ENCODE measurements at places on chromosomes 3 and 15.

DNA sequence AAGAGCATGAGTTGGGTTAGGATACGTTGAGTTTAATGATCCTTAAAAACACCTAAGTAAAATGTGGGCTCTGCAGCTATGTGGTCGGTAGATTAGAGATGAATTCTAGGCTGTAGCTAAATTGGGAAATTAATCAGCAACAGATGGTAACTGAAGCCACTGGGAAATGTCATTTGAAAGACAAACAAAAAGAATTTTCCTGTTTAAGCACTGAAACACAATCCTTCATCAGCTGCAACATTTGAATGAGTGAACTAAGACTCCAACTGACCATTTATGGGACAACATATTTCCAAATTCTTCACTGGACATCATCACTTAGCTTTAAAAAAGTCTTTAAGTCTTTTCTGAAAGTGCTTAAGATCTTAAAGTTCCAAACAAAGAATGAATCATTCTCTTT lies 226.9 kb downstream of the ZNF385D start:
- no peak for DNase-seq

- DNase-seq, result no peak
Measured at GRCh38 chr3:128730471-128730870, 4.5 kb downstream of the RAB7A start.

DNA sequence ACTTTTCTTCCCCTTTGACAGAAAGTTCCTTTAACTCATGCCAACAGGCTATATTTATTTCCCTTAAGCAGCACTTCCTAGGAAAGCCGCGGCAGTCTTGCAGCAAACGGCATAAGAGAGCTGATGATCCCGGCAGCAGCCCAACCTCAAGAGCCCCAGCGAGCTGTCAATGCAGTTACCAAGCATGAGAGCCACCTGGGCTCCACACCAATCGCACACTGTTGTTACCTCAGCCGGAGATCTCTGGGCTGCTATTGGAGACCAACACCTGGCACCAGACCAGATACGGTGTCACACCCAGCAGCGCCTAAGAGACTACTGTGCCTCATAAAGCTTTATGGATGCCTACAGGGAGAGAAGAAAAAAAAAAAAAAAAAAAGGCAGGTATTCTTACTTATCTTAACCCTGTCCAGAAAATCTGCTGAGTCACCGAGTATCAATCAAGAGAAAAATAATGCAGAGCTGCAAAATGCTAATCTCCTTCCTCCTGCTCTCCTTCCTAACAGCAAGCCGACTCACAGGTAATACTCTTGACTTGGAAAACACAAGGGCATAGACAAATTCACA lies 11.7 kb downstream of the ABCC5 start:
- no peak for DNase-seq

- DNase-seq, result no peak
Measured at GRCh38 chr3:63689285-63689684, 36.8 kb downstream of the SNTN start.

- no peak for DNase-seq
Measured at GRCh38 chr3:126372413-126373145, 15.4 kb upstream of the KLF15 start.

DNA sequence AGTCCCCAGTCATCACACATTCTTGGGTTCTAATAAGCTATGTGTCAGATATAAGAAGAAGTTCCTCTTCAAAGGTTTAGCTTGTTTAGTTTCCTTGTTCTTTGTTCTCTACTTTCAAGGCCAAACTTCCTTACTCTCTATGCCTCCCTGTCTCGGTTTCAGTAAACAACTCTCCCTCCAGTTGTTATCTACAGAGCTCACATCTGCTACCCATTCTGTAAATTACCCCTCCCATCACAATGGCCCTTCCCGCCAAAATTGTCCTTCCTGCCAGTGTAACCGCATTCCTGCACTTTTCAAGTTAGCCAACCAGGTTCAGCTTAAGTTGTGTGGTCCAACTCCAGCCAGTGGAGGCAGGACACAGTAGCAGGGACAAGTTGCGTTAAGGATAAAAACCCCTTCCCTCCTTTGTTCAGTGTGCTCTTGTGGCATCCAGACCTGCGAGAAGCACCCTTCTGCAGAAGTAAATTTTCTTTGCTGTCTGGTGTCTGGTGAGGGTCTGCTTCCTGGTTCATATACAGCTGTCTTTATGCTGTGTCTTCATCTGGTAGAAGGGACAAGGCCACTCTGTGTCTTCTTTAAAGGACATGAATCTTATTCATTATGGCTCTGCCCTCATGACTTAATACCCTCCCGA lies 342.1 kb upstream of the GRM7 start:
- no peak for DNase-seq

- no peak for DNase-seq
Measured at GRCh38 chr15:98653686-98654085, 5.3 kb downstream of the IGF1R start.

GRCh38 chr3:97612632-97613031 lies 151.9 kb upstream of the ARL6 start:
- no peak for DNase-seq

DNA sequence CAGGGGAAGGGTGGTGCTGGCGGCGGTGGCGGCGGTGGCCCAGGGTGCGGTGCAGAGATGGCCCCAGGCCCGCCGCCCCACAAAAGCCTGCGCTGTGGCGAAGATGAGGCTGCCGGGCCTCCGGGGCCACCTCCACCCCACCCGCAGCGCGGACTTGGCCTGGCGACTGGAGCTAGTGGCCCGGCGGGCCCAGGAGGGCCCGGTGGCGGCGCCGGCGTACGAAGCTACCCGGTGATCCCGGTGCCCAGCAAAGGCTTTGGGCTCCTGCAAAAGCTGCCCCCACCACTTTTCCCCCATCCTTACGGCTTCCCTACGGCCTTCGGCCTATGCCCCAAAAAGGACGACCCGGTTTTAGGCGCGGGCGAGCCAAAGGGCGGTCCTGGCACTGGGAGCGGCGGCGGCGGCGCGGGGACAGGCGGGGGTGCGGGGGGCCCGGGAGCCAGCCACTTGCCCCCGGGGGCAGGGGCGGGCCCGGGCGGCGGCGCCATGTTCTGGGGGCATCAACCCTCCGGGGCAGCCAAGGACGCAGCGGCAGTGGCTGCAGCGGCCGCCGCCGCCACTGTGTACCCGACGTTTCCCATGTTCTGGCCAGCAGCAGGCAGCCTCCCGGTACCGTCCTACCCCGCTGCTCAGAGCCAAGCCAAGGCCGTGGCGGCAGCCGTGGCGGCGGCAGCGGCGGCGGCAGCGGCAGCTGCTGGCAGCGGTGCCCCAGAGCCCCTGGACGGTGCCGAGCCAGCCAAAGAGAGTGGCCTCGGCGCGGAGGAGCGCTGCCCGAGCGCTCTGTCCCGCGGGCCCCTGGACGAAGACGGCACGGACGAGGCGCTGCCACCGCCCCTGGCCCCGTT lies 1.6 kb downstream of the SKOR1 start:
- no peak for DNase-seq

GRCh38 chr3:12191559-12191958 lies 32.8 kb upstream of the TIMP4 start:
- DNase-seq, result no peak

- DNase-seq, result no peak
Measured at GRCh38 chr3:193342551-193342950, 36.0 kb downstream of the ATP13A5 start.

DNA sequence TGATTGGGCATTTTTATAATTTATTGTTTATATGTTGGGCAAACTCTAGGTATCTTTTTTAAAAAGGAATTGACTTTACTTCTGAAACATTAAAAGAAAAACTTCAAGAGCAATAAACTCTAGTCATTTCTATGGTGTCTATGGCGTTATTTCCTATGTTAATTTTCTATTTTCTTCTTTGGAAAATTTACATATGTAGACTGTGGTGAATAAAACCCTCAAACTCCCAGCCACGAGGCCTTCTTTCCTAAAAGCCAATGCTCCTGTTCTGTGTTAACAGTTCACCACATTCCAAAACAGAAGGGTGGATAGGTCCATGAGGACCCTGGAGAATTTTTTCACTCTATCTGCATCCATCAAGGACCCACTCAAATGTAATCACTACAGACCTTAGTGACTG lies 44.3 kb upstream of the B3GNT5 start:
- DNase-seq, result no peak

- peak; percentile 76 for DNase-seq
Measured at GRCh38 chr3:4980229-4981203, 1.3 kb downstream of the BHLHE40 start.

DNA sequence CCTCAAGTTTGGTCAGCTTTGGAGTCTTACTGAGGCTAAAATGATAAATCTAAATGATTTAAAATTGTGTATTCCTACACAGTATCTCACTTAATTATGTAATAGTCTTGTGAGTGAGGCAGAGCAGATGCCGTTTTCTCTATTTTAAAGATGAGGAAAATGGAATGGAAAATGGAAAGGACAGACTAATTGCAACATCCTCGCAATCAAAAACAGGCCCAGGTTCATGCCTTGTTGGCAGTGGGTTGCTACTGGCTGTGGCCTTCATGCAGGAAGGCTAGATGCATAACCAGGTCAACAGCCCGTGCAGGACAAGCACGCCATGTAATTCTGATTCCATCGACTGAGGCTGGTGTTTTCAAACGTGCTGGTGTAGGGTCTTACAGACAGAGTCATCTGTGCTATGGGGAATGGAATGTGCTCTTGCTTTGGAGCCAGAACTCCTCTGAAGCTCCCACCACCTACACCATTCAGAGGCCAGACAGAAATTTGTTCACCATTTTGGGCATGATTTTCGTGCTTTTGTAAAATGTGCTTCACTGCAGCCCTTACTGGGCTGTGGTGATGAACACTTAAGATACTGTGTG lies 37.9 kb downstream of the MLH1 start:
- DNase-seq, result no peak

- no peak for DNase-seq
Measured at GRCh38 chr3:100740207-100740606, 30.9 kb downstream of the TFG start.

DNA sequence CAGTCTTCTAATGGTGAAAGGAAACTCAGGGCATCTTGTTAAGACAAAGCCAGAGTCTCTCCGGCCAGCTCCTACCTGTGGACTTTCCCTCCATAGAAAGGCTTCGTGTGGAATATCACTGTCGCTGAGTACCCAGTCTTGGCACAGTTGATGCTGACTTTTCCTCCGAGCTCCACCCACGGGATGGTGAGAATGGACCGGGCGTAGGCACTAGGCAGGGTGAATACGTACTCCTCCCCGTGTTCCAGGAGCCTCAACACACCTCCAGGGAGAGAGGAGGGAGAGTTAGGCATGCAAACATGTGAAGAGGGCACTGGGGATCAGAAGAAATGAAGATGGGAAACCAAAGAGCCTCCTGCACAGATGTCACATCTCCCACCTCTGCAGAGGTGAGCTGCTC lies 138.0 kb downstream of the STT3B start:
- no peak for DNase-seq

GRCh38 chr3:132037581-132037980 lies 2.8 kb upstream of the CPNE4 start:
- no peak for DNase-seq

DNA sequence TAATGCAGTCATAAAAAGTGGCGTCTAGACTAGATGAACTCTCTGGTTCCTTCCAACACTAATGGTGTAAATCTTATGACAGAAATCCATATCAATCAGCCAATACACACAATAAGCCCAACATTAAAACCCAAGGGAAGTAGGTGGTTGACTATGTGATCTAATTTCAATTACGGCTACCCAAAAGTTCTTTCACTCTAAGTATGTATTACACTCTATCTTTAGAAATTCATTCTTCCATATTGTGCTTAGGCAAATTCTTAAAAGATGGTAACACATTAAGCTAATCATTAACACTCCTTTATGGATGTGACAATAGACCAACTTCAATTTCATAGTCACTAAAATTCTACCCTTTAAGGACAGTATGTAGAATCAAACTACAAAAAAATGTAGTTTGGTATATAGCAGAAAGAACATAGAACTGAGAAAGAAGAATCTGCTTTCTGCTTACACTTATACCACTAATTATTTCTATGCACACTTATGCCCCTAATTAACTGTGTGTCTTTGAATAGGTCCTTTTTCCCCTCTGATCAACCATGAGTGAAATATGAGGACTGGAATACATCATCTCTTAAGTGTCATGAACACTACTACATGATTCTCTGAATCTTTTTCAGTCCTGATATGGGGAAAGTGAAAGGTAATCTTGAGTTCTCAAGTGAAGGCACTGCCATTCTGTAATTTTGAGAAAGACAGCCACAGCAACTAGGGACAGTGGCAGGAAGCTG lies 557.6 kb downstream of the IGSF11 start:
- no peak for DNase-seq

DNA sequence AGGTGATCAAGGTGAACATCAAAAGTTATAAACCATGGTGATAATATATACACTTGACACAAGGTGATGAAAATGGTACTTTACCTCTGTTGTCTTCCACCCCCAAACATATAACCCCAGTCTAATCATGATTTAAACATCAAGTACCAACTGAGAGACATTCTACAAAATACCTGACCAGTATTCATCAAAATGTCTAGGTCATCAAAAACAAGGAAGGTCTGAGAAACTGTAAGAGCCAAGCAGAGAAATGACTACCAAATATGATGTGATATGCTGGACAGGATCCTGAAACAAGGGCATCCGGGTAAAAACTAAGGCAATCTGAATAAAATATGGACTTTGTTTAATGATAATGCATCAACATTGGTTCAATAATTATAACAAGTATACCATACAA lies 27.8 kb downstream of the EDC3 start:
- no peak for DNase-seq

DNA sequence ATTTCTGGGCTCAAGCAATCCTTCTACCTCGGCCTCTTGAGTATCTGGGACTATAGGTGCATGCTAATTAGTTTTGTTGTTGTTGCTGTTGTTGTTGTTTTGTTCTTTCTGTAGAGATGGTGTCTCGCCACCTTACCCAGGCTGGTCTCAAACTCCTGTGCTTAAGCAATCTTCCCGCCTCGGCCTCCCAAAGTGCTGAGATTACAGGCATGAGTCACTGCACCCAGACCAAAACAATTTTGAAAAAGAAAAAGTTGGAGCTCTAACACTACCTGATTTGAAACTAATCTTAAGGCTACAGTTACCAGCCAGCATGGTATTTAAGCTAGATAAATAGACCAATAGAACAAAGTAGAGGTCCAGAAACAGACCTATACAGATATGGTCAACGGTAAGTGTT lies 29.8 kb downstream of the KPNA1 start:
- DNase-seq, result no peak

GRCh38 chr15:83904107-83905040 lies 250.5 kb downstream of the ADAMTSL3 start:
- no peak for DNase-seq

GRCh38 chr3:183377307-183377959 lies 51.0 kb downstream of the MCF2L2 start:
- DNase-seq, result no peak

- DNase-seq, result no peak
Measured at GRCh38 chr15:64697911-64698369, 77.4 kb downstream of the RBPMS2 start.

DNA sequence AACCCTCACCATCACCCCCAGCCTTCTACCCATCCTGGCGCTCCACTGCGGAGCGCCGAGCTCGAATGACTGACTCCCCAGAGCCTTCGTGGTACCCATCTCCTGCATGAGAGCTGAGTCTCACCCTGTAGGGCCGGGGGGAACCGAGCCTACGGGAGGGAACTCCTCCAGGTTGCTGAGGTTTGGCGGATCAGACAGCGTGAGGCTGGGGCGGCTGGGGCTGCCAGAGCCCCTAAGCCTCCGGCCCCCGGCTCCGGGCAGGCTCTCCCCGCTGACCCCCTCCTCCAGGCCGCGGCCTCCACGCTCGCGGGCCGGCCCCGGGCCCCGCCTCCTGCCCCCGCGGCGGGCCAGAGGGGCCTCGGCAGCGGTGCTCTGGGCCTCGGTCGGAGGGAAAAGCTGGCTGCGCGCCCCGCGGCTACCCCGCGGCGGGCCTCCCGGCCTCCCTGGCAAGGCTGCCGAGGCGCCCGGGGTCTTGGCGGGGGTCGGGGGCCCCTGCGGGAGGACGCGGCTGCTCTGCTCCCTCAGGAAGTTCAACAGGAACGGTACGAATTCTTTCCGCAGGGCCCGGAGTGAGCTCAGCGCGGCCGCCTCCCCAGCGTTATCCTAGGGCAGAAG lies 643 bp downstream of the CDAN1 start:
- DNase-seq, result no peak
